ENCODE measurements at places on chromosomes 3 and 15.

GRCh38 chr15:51750792-51751696, at the start of gene TMOD2:
Gene TMOD2, plus strand, starts transcription at chr15:51751597. Its CDS starts 14,845 bp downstream, at chr15:51766442.
- peak; percentile 76 for DNase-seq

GRCh38 chr15:72782274-72783003, 1.1 kb downstream of the ADPGK start:
- DNase-seq = no peak

GRCh38 chr15:95795386-95795785, 535.1 kb upstream of the NR2F2 start:
- no peak for DNase-seq

DNA sequence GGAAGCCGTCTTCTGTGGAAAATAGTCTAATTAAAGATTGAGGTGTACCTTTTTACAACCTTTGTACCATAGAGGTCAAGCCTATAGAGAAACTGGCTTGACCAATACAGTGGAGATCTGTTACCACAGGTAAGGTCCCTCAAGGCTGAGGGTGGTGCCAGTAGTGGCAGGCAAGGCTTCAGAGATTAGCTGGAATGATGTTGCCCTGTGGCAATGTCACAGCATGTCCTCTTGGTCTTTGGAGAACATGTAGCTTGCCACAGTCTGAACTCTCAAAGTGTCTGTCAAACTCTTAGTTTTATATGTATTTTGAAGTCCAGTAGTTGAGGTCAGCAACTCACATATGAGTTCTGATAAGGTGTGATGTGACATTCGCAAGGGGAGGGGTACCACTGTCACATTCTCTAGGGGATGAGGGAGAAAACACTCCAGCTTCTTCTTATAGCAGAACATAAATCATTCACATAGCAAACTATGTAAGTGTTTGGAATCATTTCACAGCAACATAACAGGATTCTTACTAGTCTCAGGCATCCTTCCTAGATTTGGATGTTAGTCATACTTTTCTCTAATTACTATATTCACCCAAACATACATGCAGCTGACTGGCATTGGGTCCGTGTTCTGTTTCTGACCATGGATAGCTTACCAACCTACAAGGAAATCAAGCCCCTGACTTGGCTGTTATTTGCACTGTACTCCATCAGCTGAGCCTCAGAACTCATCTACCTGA, 173.6 kb downstream of the UBE2E2 start:
- DNase-seq = no peak

DNA sequence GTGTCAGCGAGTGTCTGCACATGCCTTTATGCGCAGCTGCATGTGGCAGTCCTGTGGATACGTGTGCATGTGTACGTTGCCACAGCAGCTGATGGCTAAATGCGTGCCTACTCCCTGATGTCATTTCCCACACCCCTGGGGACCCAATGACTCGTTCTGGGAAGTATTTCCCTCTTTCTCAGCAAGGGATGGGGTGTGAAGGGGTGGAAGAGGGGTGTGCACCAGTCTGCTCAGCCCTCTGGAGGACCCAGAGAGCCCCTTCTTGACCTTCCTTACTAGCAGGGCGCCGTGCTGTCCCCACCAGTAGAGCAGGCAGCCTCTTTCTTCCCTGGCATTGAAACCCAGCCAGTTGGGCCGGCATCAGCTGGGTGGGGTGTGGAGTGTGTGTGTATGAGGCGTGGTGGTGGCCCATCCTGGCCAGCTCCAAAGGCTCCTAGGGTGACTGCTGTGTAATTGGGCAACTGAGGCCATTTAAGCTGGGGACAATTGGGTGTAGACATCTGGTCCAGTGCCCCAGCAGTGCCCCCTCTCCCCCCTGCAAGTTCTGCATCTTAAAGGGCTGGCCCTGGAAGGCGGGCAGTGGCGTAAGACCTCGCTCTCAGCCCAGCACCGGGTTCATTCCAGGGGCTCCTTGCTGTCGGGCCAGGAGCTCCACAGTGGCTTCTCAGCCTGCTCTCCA, 19.2 kb downstream of the SNX33 start:
- DNase-seq = no peak

GRCh38 chr15:93110502-93111040, 21.6 kb upstream of the RGMA start:
- DNase-seq = no peak

- no peak for DNase-seq
Measured at GRCh38 chr3:15279671-15280402, 52.5 kb downstream of the SH3BP5 start.

GRCh38 chr3:147807776-147808175, 398.6 kb downstream of the ZIC1 start:
- DNase-seq = no peak

DNA sequence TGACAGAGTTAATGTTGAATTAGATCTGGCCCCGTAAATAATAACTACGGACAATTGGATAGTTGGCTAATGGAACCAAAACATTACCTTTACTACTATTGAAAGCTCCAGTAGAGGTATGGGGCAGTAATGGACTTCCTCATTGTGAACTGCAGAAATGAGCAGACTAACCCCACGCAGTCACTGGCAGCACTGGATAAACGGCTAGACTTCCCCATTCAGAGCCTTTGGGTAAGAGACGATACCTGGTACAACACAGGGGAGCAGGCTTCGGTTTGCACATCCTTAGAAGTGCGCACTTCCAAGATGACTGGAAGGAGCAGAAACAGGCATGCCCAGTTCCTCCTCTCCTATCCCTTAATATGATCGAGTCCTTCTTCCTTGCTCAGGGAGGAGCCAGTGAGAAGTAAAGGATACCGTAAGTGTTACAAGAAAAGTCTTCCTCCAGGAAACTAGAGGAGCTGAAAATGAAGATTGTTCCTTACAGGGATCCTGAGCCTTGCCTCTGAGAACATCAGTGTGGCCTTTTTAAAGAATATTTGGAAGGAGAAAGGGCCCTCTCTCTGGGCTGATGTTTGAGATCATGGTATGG, 100.5 kb upstream of the NECTIN3 start:
- DNase-seq = no peak

DNA sequence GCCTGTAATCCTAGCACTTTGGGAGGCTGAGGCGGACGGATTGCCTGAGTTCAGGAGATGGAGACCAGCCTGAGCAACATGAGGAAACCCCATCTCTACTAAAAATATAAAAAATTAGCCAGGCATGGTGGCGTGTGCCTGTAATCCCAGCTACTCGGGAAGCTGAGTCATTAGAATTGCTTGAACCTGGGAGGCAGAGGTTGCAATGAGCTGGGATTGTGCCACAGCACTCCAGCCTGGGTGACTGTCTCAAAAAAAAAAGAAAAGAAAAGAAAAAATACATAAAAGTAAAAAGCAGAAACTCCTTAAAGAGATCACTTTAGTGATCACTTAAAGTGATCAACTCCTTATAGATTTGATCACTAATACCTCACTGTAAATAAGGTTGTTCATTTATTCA, 78.0 kb downstream of the GMPS start:
- DNase-seq = no peak

DNA sequence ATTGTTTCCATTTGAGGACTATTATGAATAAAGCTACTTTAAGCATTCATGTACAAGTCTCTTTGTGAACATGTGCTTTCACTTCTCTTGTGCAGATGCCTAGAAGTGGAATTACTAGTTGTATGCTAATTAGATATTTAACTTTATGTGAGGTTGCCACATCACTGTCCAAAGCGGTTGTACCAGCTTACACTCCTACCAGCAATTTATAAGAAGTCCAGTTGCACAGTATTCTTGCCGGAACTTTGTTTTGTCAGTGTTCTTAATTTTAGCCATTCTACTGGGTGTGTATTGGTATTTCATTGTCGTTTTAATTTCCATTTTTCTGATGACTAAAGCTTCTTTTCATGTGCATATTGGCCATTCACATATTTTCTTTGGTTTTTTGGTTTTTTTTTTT, 29.1 kb downstream of the SEMA3G start:
- no peak for DNase-seq

- DNase-seq = no peak
Measured at GRCh38 chr3:193130576-193130975, 110.4 kb upstream of the PLAAT1 start.

GRCh38 chr3:51191768-51192167, 193.3 kb upstream of the MANF start:
- DNase-seq = no peak

GRCh38 chr15:81062937-81063336, 62.2 kb downstream of the TLNRD1 start:
- no peak for DNase-seq

DNA sequence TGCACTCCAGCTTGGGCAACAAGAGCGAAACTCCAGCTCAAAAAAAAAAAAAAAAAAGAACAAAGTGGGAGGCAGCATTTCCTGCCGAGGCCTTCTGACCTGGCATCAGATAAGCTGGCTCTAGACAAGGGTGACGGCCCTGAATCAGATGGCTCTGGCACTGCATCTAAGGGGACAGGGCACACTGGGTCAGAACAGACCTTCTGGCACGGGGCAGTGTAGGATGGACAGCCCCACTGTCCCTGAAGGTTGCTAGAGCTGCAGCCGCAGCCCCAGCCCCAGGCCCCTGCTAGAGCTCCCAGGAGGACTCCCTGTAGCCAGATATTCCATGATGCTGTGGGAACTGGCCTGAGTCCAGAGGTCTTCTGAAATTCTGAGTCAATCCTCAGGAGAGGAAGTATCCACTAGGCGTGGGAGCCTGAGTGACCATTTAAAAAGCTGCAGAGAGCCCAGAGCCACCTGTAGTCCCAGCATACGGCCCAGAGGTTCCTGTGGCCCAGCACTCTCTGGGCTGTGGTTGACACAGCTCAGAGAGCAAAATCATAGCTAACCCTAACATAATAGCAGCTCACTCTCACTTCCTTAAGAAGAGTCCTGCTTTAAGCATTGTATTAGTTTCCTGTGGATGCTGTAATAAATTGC, 69.2 kb upstream of the MFGE8 start:
- no peak for DNase-seq

GRCh38 chr15:55696221-55696620, 46.7 kb downstream of the PRTG start:
- DNase-seq = no peak

- DNase-seq = no peak
Measured at GRCh38 chr15:68364028-68364659, 67.8 kb downstream of the ITGA11 start.

DNA sequence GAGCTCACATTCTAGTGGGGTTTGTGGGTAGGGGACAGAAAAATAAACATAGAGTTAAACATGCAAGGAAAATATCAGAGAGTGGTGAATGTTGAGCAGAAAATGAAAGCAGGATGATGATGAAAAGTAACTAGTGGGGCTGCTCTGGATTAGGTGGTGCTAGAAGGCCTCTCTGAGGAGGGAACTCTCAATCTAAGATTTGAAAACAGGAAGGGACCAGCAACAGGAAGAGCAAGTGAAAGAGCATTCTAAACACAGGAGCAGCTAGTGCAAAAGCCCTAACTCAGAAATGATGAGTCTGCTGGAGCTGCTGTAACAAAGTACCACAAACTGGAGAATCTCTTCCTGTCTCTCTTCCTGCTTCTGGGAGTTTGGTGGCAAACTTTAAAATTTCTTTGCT, 468.6 kb upstream of the AGTR1 start:
- DNase-seq = no peak

- DNase-seq = no peak
Measured at GRCh38 chr3:62277450-62277849, 95.9 kb downstream of the FEZF2 start.

DNA sequence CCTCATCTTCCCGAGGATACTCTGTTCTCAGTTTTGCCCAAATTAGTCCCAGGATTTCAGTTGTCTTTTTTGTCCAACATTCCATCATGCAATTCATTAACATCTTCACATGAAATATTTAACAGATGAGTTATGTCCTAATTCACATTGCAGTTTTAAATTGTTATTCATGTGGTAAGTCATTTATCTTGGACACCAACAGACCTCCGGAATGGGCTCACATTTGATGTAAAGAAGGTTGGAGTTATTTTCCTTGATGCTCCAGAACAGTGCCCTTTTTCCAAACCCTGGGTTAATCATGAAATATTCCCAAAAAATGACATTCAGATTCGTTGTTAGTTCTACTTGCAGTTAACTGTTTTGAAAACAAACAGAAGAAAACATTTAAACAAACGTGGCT, 32.8 kb upstream of the LRTM1 start:
- no peak for DNase-seq

GRCh38 chr15:38076786-38077185, 142.3 kb downstream of the TMCO5A start:
- DNase-seq = no peak

DNA sequence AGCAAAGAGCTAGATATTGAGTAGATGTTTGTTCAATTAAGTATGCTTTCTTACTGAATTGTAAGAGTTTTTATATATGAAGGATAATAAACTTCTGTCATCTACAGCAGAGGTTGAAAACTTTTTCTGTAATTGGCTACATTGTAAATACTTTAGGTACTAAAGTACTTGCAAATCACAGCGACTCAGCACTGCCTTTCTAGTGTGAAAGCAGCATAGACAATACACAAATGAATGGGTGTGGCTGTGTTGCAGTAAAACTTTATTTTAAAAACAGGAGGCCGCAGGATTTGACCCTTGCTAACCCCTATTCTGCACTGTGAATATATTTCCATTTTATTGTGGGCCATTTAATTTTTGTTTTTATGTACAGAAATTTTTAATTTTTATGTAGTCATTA, 104.3 kb upstream of the TMC3 start:
- no peak for DNase-seq

- DNase-seq = no peak
Measured at GRCh38 chr3:177185035-177185574, 12.2 kb downstream of the TBL1XR1 start.

- DNase-seq = no peak
Measured at GRCh38 chr3:22122567-22122966, 371.6 kb upstream of the ZNF385D start.

GRCh38 chr3:128273841-128274573, 120.7 kb downstream of the EEFSEC start:
- DNase-seq = no peak

GRCh38 chr15:65833501-65834205, 35.6 kb upstream of the RAB11A start:
- peak; percentile 68 for DNase-seq

DNA sequence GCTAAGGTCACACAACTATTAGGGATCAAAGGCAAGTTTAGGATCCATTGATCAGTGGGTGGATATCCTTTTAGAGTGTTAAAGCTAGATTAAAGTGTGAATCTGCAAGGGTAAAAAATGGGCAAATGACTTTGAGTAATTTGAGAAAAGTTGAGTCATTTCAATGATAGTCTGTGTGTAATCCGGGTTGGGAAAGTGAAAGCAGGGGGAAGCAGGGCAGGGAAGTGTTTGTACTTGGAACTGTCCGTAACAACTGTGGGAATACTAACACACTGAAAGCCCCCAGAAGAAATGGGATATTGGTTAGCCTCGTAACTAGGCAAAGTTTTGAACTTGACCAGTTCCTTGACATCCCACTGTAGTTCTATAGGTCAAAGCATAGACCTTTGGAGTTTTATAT, 187.2 kb upstream of the SLITRK3 start:
- no peak for DNase-seq

DNA sequence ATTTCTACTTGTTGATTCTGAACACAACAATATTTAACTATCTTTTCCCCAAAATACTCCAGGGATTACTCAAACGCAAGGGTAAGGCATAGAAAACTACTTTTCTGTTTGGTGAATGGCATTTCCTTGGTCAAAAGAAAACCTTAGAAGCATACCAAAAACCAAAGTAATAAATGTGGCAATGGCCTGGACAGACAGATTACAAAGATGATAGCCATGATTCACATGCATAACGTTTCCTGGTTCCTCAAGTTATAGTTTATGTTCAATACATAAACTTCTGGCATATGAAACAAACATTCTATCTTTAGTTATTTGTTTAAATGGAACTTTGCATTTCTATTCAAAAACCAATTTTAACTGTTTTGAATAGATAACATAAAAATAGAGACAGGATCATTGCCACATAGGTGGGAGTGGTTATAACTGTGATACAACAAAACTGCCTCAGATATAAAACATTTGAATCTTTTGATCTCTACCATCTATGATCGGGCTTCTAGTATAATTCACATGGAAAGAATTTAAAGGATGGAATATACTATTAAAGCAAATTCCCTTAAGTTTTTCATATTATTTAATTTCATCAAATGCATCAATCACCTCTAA, 32.1 kb downstream of the FOXP1 start:
- DNase-seq = no peak

Measured in CD4-positive, alpha-beta T cell treated with Interleukin-17A for 4 hours (primary cell).